Pancreas (tissue), 10 donors: ENCODE measurements at places on chromosomes 12 and 14. TPM values are rescaled to one million over a fixed set of nuclear protein-coding genes. Genes with fewer than 3 reads are reported as not detected.

- no peak for DNase-seq
Measured at GRCh38 chr14:69285661-69286255, 25.8 kb downstream of the GALNT16 start.

Gene TDRD9
- 0.67 TPM for total RNA-seq

Gene DTD2
- total RNA-seq = 9.9 TPM

DNA sequence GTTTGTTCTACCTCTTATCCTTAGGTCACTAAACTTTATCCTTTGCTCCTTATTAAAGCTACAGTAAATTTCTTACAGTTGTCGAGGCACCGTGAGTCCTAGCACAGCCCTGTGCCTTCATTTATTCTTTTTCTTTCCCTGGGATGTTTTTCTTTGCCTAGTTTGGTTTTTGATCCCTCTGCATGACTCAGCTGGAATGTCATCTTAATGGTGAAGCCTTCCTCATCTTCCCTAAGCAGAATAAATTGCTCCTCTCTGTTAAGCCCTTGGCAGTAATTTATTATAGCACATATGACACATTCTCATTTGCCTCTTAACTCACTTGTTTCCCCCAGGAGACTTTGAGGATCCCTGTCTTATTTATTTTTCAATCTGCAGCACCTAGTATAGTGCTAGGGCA lies 16.6 kb downstream of the ACTR10 start:
- DNase-seq = no peak

Gene ADAM21
- total RNA-seq = not detected

- DNase-seq = no peak
Measured at GRCh38 chr12:46260913-46261476, 7.8 kb downstream of the SLC38A1 start.

DNA sequence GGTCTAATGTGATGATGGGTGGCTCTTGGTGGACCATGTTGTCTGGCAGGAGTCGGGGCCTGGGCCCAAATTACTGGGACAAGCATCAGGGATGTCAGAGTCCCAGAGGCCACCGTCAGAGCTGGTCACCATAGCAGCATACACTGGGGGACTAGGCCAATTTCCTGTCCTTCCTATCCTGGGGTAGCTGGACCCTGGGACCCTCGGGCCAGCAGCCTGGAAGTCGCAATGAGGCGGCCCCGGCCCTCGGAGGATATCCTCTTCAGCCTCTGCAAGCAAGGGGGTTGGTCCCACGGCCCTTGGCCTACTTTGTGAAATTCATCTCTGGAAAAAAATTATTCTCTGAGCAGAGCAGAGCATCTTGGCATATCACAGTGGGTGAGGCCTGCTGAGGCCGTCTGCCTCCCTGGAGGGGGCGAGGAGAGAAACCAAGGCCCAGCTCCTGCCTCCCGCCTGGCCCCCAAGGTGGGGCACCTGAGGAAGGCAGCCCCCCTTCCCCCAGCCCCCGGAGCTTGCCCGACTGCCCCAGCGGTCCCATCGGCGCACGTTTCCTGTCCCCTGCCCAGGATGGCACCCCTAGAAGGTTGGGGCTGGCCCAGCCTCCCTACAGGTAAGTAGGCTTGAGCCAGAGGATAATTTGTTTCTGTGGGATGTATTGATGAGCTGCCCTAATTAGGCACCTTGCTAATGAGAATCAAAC lies 135.0 kb upstream of the MYL2 start:
- no peak for DNase-seq

Gene ETFRF1
- total RNA-seq = 8.3 TPM

GRCh38 chr14:90609376-90609775 lies 206.9 kb downstream of the TTC7B start:
- DNase-seq = no peak

DNA sequence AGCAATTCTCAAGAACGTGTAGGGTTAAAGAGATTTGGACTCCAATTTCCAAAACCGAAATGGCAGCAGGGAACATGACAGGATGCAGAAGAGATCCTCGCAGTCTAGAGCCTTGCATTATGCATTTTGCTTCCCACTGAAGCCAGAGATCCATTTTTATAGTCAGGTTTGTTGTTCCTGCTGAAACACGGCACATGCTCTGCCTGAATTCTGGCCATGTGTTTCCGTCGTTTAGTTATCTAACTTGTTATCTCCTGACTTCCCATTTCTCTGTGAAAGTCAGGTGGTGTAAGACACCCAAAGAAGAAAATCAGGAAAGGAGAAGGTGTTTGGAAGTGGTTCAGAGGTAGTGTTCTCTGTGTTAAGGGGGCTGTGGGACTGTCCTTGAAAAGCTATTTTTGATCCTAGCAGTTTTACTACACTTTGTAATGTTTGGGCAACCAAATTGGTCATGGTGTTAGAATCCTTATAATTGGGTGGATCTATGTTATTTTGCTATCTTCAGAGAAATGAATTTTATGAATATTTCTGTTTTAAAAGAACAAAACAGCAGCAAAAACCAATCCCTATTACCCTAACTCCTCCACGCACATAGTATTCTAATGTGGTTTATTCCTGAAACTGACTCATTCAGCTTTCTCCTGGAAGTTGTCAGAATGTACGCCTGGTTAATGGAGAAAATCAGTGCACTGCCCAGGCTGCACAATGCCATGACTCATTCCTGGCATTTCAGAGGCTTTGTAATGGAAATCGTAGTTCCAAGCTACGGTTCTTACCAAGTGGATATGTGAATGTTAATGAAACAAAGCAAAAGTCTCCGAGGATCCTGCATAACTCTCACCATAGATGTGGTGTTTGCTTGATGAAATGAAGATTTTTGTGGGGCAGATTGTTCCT lies 110.1 kb downstream of the SAMD4A start:
- no peak for DNase-seq

- DNase-seq = no peak
Measured at GRCh38 chr12:19200261-19200660, 70.7 kb downstream of the PLEKHA5 start.

Gene MBIP
- total RNA-seq = 9.6 TPM

- no peak for DNase-seq
Measured at GRCh38 chr12:663293-663871, at the start of gene NINJ2. NINJ2 (minus strand) TSS chr12:663445; CDS start chr12:663360, 85 bp downstream.

Gene PRH2
- total RNA-seq = not detected

GRCh38 chr12:68240079-68240478 lies 13.3 kb downstream of the IL22 start:
- DNase-seq = no peak

DNA sequence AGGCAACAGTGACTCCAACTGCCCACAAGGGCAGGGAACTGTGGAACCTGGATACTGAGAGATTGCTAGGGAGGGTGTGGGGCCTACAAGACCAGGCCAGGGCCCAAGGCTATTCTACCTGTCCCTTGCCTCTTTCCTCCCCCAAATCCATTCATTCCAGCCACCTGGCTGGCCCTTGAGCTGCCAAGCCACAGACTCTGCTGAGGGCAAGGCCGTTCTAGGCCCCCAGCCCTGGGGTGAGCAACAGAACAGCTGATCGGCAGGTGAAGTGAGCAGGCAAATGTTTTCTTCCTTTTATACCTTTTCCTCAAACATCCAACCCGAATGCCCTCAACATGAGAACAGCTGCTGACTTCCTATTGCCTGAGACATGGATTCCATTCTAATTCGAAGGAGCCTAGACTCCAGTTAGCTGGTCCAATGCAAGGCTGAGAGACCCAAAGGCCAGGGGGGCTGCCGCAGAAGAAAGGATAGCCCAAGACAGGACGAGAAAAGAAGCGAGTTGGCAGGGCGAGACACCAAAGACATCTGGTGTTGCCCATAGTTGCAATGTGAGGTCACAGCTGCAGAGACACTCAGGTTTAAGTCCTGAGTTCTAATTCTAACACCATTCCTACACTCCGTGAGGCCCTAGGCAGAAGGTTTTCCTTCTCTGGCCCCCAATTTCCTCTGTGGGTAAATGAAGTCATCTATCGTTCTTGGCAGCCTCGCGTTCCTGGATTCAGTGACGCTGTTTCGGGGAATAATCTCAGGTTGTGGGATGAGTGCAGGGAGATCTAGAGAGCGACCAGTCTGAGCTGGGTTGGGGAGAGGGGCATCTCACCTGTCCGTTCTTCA lies 1.7 kb downstream of the C1QL4 start:
- no peak for DNase-seq

- DNase-seq = no peak
Measured at GRCh38 chr14:22802860-22803686, 12.2 kb downstream of the SLC7A7 start.

Gene SLCO1B3
- not detected for total RNA-seq

Gene CCDC197
- total RNA-seq = not detected

- DNase-seq = no peak
Measured at GRCh38 chr12:64756376-64756775, 2.8 kb downstream of the GNS start.

- DNase-seq = no peak
Measured at GRCh38 chr12:79063258-79063657, 198.7 kb downstream of the SYT1 start.

- no peak for DNase-seq
Measured at GRCh38 chr14:79708426-79709388, 502.6 kb downstream of the DIO2 start.

DNA sequence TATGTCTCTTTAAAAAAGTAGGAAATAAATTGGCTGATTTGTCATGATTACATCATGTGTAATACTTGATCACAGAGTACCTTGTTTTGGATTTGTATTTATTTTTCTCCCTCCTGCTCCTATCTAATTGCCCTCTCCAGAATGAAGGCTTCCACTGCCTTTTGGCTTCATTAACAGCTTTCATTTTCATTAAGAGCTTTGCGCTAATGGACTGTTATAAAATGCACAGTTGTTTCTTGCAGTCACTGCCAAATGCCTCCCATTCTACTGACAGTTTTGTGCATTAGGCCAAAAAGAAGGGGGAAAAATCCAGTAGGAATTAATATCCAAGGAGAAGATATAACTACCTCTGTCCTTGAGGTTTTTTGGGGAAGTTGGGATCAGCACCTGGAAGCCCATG lies 159.2 kb downstream of the NRXN3 start:
- no peak for DNase-seq

DNA sequence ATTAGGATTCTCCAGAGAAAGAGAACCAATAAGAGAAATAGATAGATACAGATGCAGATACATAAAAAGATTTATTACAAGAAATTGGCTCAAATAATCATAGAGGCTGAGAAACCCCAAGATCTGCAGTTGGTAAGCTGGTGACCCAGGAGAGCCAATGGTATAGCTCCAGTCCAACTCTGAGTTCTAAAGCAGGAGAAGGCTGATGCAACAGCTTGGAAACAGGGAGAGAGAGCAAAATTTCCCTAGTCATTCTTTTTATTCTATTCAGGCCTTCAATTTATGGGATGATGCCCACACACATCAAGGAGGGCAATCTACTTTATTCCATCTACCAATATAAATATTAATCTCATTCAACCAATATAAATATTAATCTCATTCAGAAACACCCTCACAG lies 218.2 kb downstream of the PRKD1 start:
- DNase-seq = no peak

DNA sequence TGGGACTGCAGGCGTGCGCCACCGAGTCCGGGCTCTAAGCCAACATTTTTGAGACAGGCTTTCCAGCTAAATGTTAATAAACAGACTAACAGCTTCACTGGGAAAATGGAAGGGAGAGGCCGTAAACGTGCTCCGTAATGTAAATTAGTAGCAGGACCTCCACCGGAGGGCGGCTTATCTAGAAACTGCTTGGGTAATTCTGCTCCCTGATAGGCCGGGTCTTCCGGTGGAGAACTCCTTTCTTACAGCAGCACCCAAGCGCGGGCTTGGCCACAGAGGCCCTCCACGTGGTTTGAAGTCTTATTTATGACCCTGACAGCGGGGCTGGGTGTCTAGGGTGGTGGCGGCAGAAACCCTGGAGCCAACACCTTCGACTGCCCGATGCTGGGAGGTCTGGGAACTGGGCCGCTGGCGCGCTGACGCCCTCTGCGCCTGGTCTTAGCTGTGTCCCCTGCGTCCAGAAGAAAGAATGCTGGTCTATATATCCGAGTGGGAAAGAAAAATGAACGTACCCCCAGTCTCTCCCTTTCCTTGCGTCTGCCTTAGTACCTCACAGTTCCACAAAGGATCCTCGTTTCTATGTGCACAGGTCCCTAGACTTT lies 1.7 kb downstream of the DPPA3 start:
- no peak for DNase-seq

DNA sequence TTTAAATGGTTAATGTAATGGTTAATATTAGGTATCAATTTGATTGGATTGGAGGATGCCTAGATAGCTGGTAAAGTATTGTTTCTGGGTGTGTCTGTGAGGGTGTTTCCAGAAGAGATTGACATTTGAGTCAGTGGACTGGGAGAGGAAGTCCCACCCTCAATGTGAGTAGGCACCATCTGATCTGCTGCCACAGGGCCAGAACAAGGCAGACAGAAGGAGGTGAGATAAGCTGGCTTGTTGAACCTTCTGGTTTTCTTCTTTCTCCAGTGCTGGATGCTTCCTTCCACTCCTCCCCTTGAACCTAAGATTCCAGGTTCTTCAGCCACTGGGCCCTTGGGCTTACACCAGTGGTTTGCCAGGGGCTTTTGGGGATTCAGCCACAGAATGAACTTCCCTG lies 756.5 kb upstream of the LRFN5 start:
- no peak for DNase-seq

Gene KCNC2
- not detected for total RNA-seq

DNA sequence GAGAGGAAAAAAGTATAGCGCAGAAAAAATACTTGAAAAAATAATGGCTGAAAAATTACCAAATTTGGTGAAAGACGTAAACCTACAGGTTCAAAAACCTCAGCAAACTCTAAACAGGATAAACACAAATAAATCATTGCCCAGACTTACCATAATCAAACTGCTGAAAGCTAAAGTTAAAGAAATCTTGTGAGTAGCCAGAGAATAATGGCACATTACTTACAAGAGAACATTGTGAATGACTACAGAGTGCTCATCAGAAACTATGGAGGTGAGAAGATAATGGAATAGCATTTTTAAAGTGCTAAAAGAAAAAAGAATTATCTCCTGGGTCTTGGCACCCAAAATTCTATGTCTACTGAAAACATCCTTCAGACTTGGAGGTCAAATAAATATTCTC lies 36.0 kb downstream of the ATF1 start:
- no peak for DNase-seq

DNA sequence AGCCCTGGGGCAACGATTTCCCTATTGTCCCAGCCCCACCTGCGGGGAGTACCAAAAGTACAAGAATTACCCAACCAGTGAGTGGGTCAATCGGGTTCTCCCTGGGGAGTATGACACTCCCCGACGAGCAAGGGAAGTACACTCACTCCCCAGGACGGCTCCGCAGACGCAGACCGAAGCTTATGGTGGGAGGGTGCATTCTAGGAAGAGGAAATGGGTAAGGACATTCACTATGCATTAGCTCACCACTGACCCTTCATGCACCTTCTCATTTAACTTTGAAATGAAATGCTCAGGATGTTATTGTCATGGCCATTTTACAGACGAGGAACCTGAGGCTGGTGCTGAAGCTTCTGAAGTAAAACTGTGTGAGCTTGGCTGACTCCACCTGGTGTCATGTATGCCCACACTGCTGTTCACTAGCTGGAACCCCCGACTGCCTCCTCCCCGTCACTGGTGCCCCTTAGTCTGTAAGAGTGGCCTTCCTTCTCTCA lies 45.8 kb upstream of the TMED10 start:
- DNase-seq = no peak
